ENCODE measurements at places on chromosomes 5 and 9. TPM values are rescaled to one million over a fixed set of nuclear protein-coding genes. Genes with fewer than 3 reads are reported as not detected.

C1QTNF3 gene
- total RNA-seq: 5.0 TPM

ACTBL2 gene
- total RNA-seq: not detected

DNA sequence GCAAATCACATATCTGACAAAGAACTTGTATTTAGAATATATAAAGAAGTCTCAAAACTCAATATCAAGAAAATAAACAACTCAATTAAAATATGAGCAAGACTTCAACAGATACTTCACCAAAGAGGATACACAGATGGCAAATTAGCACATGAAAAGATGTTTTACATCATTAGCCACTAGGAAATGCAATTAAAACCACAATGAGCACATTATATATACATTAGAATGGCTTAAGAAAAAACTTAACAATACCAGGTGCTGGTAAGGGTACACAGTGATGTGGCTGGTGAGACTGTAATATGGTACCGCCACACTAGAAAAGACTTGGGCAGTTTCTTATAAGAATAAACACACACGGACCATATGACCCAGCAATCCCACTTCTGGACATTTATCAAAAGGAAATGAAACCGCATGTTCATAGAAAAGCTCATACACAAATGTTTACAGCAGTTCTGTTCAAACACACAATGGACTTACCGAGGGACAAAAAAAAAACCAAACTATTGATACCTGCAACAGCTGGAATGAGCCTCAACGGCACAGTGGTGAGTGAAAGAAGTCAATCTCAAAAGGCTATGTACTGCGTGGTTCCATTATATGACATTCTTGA is 27.6 kb downstream of the SEMA4D start:
- DNase-seq: no peak

GRCh38 chr9:124696101-124696500 is 75.0 kb downstream of the NR6A1 start:
- no peak for DNase-seq

- DNase-seq: no peak
These were observed 186.2 kb downstream of the GLIS3 start for GRCh38 chr9:4113711-4114110.

GRCh38 chr5:130333089-130333488 is 428.8 kb downstream of the CHSY3 start:
- no peak for DNase-seq

DNA sequence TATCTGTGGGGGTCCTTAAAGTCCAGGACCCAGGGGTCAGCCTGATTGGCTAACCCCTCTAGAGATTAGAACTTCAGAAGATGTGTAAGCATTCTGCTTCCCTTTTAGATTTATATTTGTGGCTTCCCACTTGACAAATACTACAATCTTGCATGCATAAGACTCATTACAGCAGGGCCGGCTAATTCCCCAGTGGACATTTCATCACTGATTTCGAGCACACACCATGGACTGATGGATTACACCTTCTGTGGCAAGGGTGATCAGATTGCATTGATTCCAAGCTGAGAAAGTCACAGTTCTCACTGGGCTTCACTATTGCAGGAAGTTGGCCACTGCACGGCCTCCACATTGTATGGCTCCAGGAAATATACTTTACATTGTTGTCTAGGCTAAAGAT is 65.8 kb upstream of the DAPK1 start:
- DNase-seq: no peak

GRCh38 chr9:87628346-87628745 is 97.6 kb upstream of the CTSL start:
- no peak for DNase-seq

- DNase-seq: no peak
These were observed 9.6 kb downstream of the DNAH5 start for GRCh38 chr5:13934921-13935320.

Data from thymus (tissue), 14 donors.